GM03348 (cell line): ENCODE measurements at places on chromosomes 7 and 10.

- peak; percentile 62 for DNase-seq
These were observed 233.8 kb downstream of the C7orf25 start for GRCh38 chr7:42677751-42678699.

GRCh38 chr10:111874576-111874975, 309.0 kb downstream of the GPAM start:
- peak; percentile 42 for DNase-seq

DNA sequence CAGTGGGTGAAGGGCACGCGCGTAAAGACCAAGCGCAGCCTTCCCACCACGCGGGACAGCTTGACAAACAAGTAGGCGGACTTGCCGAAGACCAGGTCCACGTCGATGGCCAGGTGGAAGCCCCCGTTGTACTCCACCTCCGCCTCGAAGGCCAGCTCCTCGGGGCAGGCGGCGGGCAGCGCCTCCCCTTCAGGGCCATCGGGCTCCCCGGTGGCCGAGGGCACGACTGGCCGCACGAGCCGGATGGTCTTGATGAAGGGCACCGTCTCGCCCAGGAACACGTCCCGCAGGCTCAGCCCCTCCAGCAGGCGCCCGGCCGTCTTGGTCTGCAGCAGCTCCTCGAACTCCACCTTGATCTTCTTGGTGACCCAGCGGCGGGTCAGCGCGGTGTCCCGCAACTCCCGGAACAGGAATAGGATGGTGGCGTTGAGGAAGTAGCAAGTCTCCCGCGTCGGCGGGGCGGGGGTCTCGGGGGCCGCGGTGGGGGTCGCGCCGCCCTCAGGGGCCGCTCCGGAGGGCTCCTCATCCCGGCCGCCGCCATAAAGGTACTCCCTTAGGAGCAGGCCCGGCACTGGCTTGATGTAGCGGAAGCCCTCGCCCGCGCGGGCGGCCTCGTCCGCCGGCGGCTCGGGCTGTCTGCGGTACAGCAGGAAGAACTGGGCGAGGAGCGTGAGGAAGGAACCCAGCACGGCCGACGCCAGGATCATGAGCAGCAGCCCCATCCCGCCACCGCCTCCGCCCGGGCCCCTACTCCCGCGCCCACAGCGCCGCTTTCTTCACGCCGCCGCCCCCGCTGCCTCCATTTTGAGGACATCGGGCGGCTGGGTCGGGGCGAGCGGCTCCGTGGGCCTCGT, 507 bp downstream of the PDZD8 start:
- peak; percentile 34 for DNase-seq

DNA sequence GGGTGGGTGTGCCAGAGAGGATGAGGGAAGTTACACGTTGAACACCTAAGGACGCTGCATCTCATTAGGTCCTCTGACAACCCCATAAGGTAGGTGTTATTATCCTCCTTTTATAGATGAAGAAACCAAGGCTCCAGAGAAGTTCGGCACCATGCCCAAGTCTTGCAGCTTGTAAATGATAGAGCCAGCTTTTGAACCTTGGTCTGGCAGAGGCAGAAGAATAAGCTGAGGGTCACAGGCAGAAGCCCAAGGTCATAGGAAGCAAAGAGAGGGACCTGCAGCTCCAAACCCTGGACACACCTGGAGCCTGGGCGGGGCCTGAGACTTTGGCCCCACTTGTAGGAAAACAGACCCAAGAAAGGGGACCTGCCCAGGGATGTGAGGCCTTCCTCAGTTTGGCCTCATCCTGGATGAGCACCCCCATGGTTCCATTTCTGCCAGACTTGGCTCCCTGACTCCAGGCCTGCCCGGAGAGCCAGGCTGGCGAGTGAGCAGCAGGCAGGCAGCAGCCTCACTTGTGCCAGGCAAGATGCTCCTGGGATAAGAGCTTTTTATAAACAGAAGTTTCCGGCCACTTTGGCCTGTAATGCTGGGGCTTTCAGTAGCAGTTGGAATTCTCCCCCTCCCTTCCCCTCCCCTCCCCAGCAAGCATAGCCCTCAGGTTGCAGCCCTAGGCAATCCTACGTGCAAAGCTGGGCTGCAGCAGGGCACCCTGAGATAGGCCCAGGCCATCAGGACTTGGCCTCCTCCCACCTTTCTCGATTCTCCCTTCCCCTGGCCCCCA, 2.4 kb downstream of the KCNH2 start:
- no peak for DNase-seq

- DNase-seq = no peak
These were observed 167.8 kb downstream of the DOCK4 start for GRCh38 chr7:112038353-112038752.

DNA sequence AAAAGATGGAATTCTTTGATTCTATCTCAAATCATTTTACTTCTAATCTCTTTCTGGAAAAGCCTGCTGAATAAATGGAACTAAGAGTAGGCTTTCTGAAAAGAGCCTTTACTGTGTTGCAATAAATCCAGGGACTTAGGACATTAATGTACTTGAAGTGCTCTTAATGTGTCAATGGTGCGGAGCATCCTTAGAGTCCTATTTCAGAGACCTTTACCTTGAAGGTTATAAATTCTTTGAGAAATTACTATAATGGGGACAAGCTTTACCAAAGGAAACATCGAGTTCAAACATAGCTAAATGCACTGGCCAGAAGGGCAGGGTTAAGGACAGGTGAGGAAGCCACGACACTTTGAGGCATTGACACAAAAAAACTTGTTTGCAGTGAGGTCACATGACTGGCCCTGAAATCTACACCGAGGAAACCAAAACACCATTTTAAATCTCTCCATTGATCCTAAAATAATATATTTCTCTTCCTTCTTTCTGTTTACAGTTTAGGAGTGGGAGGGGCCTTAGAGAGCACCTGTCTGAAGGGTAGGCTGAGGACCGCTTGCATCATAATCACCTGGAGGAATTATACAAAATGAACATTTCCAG, 48.1 kb upstream of the EXOC6 start:
- no peak for DNase-seq

GRCh38 chr7:114924038-114924712, 2.3 kb downstream of the MDFIC start:
- no peak for DNase-seq

DNA sequence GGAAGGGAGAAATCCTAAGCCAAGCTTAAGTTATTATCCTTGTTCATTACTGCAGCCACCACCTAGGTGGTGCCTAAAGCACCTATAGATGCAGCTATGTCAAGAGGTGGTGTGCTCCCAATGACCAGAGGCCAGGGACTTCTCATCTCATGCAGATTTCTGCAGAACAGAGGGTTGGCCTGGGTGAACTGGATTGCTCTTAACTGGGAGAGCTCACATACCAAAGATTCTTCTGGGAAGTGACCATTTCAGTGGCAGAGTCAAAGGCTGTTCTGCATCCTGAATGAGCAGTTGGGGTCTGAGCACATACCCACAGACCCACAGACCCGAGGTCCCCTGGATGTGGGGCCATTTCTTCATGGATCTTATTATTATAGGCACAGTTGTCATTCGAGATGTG, 2.1 kb upstream of the CRHR2 start:
- DNase-seq = peak; percentile 29

DNA sequence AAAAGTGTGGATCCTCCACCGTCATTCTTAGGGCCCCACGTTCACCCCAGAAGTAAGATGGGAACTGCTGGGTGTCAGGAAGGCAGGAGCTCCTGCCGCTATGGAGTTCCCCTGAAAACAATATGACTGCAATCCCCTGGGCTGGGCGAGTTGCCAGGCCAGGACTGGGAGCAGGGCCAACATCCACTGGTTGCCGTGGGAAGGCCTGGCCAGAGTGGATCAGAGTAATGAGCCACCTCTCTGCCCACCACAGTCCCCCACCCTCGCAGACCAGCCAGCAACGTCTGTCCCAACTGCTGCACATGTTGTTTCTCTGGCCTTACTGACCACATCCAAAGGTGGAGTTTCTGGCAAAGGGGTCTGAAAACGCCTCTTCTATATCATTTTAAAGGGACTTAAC, 86.6 kb downstream of the STRA8 start:
- peak; percentile 46 for DNase-seq

GRCh38 chr10:126568809-126569385, 101.6 kb downstream of the C10orf90 start:
- no peak for DNase-seq

DNA sequence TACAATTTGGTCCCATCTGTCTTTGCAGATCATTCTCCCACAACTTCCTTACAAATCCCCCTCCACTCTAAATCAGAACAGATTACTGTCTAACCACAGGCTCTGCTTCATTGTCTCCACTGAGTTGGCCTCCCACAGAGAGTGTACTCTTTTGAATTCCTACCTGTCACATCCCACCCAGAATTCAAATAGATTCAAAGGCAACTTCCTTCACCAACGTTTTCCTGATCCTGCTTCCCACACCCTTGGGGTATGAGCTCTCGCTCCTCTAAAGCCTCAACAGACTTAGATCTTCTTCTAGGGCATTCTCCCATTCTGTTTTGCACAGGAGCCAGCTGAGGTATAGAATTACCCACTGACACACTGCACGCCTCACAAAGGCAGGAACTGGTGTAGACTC, 197.8 kb upstream of the CDCA7L start:
- no peak for DNase-seq

DNA sequence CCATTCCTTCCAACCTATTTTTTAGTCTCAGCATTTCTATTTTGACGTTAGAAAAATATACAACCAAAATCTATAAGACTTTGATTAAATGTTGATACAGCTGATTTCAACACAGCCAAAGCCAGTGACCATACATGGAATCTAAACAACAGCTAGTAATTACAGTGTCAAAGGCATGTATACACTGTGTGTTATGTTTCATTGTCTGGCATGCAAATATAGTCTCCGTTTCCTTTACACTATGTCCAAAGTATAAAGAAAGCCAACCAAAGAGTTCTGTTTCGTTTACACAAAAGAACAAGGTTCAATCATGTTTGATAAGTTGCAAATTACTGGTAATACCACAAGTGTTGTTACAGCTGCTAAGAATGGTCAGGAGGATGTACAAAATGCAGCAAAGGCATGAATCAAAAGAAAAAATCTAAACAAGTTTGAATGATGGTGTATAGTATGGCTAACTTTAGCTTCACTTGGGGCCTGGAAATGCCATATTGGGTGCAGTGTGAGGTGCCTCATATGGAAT, 268.3 kb upstream of the FERD3L start:
- no peak for DNase-seq

- DNase-seq = peak; percentile 79
These were observed 8.7 kb downstream of the NCAPG2 start for GRCh38 chr7:158695726-158696452.

- no peak for DNase-seq
These were observed 12.7 kb upstream of the EFCAB10 start for GRCh38 chr7:105594034-105594433.

GRCh38 chr7:5406957-5407945, 16.4 kb downstream of the TNRC18 start:
- DNase-seq = peak; percentile 2

DNA sequence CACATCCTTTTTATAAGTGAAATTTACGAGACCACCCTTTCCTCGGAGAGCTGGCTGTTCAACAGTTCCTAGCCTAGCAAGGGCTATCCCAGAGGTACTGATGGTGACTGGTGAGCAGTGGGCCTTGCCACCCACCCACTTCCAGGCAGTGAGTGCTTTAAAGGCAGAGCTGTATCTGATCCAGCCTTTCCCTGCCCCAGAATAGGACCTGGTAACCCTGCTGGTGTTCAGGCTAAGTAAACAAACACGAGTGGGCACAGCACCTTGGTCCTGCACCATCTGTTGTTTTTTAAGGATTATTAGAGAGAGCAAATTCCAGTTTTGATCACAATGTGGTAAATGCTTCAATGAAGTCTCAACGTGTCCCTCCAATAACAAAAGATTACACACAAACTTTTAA, 75.7 kb downstream of the COBL start:
- no peak for DNase-seq

GRCh38 chr10:125775491-125776106, at the start of gene MMP21:
Gene MMP21 (minus strand): TSS chr10:125775821. CDS start chr10:125775821, 0 bp downstream.
- no peak for DNase-seq

GRCh38 chr7:156014808-156015207, 202.5 kb upstream of the SHH start:
- DNase-seq = no peak

- peak; percentile 71 for DNase-seq
These were observed 514 bp upstream of the GAD2 start for GRCh38 chr10:26215935-26216584.

DNA sequence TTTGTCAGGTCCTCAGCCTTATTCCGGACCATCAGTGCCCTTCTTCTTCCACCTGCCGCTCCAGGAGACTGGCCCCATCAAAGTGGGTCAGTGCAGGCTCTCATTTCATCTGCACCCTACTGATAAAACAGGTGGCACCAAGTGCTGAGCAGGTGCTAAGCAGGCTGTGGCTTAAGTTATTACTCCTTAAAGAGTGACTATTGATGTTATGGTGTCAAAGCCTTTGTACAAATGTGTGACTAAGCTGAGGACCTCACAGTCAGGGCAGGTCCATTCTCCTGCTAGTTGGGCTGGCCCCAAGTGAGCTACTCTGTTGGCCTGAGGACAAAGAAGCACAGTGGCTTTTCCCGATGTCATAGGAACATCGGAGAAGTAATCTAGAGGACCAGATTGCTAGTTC, 11.2 kb upstream of the CALD1 start:
- no peak for DNase-seq

GRCh38 chr7:96826089-96826488, 116.4 kb upstream of the SEM1 start:
- DNase-seq = no peak

GRCh38 chr7:55309040-55309991, 55.8 kb upstream of the LANCL2 start:
- no peak for DNase-seq

- DNase-seq = no peak
These were observed 22.5 kb downstream of the ORC5 start for GRCh38 chr7:104185346-104185745.

GRCh38 chr7:2037301-2037807, 195.4 kb downstream of the MAD1L1 start:
- DNase-seq = no peak

- DNase-seq = no peak
These were observed 138.5 kb downstream of the WNT2 start for GRCh38 chr7:117184367-117184766.

GRCh38 chr10:87861566-87861952, 1.8 kb downstream of the KLLN start:
- DNase-seq = peak; percentile 72

GRCh38 chr10:71219918-71220688, 7.7 kb downstream of the UNC5B start:
- no peak for DNase-seq

DNA sequence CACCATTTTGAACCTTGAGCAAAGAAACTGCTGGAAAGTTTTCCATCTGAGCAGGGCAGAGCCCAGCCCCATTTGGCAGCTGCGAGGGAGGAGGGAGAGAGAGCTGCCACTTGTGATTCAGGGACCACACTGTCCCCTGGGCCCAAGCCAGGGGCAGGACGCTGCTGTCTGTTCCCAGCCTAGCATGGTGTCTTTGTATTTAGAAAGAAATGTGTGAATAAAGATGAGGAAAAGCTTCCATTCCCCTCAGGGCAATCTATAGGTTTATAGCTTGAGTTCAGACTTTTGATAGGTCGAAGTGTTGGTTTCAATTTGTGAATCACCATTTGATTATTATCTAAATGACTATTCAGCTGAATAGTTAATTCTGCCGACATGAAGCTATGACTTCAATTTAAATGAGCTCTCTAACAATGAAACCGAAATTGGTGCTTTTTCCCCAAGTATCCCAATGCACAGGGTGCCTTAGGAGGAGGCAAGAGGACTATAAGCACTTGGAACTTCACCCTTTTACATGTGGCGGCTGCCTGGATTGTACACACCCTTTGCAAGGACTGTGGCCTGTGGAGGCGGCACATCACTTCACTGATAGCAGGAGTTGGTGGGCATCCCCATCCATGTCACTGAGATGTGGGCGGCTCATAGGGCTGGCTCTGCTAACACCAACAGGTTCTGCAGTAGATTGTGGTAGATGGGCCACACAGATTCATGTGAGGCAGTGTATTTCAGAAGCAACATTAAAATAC, 223.5 kb downstream of the CCDC3 start:
- DNase-seq = no peak
